ENCODE measurements at places on chromosomes 6 and 20.
A peak's percentile ranks its signal among the peaks of the same experiment; 100 is the strongest.

DNA sequence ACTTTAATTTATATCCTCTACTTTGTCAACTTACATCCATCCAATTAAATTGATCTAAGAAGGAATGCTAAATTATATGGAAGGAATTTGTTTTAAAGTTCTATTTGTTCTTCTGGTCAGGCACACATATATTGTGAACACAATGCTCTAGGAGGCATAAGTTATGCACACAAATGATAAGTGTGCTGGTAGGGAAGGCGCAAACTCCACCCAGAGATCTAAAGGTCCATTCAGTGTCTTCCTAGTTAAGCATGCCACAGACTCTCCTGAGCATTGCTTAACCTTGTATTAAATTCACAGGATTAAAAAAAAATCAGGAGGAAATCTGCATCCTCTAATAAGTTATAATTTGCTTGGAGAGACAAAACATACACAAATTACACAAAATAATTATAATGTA is 127.3 kb downstream of the RALGAPA2 start:
- no peak for DNase-seq

- no peak for DNase-seq
Observed at GRCh38 chr6:119310486-119311036, 39.0 kb downstream of the MAN1A1 start.

DNA sequence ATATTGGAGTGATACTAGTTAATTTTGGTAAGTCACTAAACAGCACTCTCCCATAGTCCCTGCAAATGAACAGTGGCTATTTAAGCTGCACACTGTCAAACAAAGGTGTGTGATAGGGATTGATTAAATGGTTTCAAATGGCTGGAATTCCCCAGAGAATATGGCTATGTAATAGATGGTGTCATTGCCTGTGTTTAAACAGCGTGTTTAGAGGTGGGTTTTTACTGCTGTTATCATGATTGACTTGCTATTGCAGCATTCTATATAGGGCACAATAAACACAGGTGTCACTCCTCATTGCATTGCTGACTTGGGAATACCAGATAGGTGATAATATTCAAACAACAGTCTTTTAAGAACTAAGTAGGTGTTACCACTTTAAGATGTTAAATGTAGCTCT is 171.7 kb upstream of the MAN1A1 start:
- DNase-seq = no peak

- no peak for DNase-seq
Observed at GRCh38 chr20:23074052-23074451, 12.1 kb downstream of the CD93 start.

DNA sequence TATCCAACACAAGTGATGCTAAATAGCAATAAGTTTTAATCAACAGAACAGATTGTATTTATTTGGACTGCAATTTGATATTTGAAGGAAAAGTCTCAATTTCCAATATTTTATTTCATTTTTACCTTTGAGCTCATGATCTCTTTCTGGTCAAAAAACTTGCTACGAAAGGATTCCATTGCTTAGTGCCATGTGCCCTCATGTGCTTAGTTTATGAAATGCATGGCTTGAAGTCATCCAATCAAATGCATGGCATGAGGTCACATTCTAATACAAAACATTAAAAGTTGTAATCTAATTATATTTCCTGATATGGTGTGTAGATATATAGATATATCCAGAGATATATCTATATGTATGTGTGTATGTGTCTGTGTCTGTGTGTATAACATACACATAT is 321.2 kb upstream of the ADGRB3 start:
- no peak for DNase-seq

GRCh38 chr6:70547313-70547712 is 19.4 kb upstream of the SDHAF4 start:
- DNase-seq = no peak

DNA sequence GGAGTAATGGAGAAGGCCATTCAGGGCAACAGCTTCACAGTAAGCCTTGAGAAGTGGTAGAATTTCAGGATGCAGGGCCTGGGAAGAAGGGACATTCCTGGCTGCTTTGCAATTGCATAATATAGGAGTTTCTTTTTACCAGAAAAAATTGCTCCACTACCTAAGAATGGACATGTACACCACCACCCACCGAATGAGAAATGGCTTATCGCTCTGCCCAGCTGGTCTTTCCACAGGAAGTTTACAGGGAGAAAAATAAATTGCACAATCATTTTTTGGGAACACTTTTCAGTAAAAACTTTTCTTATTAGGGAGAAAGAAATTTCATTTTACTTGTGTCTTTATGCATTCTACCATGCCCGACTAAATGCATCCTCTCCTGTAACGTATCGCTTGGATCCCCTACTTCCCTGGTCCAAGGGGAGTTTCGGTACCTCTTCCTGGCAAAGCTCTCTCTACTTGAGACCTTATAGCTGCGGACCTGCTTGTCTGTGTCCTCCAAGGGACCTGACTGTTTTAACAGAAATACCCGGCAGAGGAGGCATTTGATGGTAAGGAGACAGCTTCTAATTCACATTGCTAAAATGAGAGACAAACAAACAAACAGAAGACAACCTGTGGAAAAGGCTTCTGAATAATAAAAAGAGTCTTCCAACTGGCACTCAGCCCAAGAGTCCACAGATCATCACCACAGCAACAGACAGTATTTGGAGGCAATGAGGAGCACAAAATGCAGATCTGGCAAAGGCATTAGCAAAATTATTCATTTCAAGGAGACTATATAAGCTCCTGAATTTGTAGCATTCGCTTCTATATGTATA is 54.2 kb downstream of the MAP3K5 start:
- no peak for DNase-seq

- DNase-seq = no peak
Observed at GRCh38 chr6:3419624-3420272, 37.1 kb downstream of the SLC22A23 start.

DNA sequence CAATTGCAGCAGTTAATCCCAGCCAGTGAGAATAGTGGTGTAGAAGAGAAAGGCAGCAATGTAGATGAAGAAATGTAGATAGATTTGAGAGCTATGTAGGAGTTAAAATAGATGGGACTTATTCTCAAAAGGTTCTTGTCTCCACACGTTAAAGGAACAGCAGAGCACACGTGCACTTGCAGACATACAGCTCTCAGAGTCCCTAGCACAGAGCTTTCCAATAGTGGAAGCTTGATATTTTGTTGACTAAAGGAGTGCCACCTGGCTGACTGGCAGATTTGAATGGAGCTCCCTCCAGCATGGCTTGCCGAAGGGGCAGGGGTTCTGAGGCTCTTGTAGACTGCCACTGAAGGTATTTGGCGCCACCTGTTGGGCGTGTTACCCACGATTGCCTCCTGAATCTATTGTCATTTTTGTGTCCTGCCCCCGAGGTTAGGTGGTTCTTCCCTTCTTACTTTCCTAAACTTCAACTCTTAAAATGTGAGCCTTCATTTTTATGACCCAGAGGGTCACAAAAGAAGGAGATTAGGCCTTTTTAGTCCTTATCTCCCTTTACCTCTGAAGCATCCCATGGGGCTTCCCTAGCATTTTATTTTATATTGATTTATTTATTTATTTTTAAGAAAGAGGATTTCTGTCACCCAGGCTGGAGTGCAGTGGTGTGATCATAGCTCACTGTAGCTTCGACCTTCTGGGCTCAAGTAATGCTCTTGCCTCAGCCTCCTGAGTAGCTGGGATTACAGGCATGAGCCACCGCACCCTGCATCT is 16.4 kb downstream of the BRD2 start:
- peak; percentile 90 for DNase-seq

GRCh38 chr6:168498161-168498843 is 57.3 kb downstream of the SMOC2 start:
- DNase-seq = no peak

- no peak for DNase-seq
Observed at GRCh38 chr6:152636609-152637295, 410 bp downstream of the SYNE1 start.

All from NCI-H510A (cell line).